Calu3 (cell line): ENCODE measurements at places on chromosomes 6 and 20. TPM values are rescaled to one million over a fixed set of nuclear protein-coding genes. Genes with fewer than 3 reads are reported as not detected.

ROS1 gene
- total RNA-seq: 5.1 and 8.1 TPM in 2 replicates

VTA1 gene
- 32.4 and 35.5 TPM in 2 replicates for total RNA-seq

TJAP1 gene
- 70.7 and 72.3 TPM in 2 replicates for total RNA-seq

TREM2 gene
- not detected in 2 replicates for total RNA-seq

GSTA2 gene
- total RNA-seq: not detected in 2 replicates

C20orf141 gene
- not detected in 2 replicates for total RNA-seq

PTGIS gene
- total RNA-seq: 0.26 and 0.29 TPM in 2 replicates

L3MBTL1 gene
- total RNA-seq: 39.7 and 42.3 TPM in 2 replicates

ZSCAN23 gene
- 1.8 and 3.7 TPM in 2 replicates for total RNA-seq

IFNGR1 gene
- 22.6 and 26.4 TPM in 2 replicates for total RNA-seq

DNA sequence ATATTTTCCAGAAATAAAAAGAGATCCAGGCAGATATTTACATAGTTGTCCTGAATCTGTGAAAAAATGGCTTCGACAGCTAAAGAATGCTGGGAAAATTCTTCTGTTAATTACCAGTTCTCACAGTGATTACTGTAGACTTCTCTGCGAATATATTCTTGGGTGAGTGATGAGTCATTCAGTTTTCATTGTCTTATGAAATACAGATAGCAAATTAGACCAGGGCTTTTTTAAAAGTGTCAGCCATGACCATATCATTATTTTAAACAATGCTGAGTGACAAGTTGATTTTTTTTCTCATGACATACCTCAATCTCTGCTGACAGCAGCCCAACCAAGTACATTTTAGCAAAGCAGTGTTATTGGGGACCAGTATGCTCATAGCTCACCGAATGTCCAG, 32.8 kb downstream of the TSPYL4 start:
- DNase-seq: no peak

DNA sequence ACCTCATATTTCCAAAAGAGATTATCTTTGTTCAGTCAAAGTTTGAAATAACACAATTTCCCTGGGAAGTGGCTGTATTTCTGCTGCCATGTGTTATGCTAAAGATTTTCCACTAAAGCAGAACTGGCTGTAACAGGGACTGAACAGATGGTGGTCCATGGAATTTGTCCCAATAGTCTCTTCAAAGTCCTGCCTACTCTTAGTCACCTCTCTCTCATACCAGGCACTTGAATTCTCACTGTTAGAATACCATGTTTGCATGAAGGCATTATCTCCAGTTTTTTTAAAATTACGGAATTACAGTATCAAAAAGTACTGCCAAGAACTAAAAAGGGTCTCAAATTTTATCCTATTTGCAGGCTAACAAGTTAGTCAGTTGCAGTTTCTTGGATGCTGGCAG, 105.0 kb upstream of the HDDC2 start:
- no peak for DNase-seq

DNA sequence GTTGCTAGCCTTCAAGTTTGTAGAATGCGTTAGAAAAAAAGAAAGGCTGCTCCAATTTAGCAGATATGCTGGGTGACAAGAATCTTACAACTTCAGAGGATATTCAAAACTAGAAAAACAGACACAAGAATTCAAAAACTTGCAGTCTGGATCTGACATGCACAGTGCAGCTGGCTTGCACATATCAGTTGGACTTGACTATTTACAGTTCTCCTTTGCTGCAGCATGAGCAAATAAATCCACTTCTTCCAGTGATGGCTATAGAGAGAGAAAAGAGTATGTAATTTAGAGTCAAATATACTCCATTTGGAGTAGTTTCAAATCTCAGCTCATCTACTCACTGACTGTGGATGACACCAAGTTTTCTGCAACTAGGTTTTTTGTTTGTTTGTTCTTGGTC, 247.0 kb downstream of the RIMS1 start:
- DNase-seq: no peak

DNA sequence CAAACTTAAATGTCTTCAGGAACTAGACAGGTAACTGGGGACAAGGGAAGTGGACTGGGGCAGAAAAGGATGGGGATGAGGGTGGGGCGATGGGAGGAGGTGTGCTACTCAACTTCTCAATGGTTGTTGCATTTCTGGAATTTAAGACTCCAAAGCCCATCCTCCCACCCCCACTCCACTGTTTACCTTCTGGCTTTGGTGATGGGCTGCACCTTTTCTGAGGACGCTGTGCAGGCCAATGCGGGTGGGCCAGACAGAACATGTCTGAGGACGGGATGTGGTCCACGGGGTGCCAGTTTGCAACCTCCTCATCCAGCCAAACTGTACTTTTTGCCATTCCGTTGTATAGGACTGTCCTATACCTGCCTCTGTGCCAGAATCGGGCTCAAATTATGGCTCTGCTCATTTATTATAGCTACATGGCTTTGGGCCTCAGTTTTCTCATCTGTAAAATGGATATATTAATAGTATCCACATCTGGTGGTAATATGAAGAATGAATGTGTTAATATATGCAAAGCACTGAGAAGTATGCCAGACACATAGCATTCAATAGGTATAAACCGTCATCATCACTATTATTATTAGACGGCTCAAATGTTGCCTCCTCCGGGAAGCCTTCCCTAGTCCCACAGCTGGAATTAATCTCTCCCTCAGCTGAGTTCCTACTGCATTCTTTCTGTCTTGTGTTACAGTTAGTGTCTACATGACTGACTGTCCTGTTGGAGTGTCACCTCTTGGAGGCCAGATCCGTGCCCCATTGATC, 31.0 kb upstream of the VEGFA start:
- peak; percentile 33 for DNase-seq

DNA sequence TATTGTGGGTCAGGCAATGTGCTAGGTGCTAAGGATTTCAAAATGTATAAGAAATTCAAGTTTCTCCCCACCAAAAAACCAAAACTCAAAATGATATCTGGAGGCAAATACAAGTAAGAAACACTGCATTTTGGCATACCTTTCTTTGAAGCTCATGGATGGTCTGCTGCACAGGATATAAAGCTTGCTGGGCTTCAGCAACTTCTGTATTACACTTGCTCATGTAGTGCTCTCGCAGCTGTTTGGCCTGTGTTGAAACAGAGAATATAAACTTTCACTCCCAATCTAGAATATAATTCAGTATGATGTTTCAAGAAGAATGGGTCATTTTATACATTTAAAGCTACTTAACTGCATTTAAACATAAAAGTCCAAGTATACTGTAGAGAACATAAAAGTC, 39.6 kb downstream of the SHPRH start:
- no peak for DNase-seq

- no peak for DNase-seq
These were observed 1.6 kb downstream of the STX7 start for GRCh38 chr6:132511210-132511830.

GRCh38 chr6:84422380-84422968, 195.0 kb upstream of the CEP162 start:
- peak; percentile 84 for DNase-seq

DNA sequence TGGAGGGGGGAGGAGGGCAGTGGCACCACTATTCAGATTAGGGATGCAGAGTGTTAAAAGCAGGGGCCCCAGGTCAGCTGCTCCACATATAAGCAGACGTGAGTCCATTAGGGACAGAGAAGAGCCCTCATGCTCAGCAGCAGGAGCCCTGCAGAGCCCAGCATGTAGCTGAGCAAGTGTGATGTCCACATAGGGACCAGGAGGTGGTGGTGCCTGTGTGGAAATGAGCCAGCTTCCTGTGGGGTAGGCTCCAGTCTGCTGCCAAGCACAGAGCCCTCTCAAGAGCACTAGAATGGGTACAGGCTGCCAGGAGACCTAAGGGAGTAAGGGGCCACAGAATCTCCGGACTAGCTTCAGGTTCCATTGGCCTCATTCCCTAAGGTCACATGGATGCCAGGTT, 57.9 kb upstream of the MLN start:
- DNase-seq: no peak

DNA sequence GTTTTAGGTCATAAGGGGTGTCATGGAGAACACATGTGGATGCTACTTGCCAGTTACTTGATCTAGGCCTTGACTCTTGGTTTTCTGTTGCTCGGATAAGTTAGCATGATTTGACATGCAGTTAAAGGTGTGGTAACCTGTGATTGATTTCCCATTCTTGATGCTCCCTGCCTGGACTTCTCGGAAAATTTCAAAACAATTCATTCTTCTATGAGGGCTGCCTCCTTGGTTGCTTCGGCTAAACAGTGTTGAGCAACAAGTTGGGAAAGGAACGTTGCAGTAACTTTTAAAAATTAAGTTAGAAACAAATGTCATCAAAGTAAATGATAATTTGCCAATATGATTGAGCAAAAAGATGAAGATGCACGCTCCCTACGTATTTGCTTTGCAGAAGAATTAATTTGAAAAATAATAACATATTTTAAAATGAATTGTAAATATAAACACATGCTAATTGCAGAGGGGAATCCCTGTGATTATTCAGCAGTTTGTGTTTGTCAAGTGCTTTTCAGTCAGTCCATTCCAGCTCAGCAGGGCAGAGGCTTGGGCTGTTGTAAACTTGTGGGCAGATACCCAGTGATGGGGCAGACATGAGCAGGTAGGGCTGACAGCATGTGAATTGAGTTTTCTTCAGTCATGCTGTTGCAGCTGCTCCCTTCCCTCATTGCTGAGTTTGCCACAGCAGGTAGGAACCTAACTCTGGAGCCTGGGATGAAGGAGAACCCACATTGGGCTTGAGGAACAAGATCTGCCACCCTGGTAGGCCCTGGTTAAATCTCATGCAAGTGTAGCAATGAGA, 110.2 kb downstream of the ESR1 start:
- no peak for DNase-seq

- no peak for DNase-seq
These were observed 1023.3 kb downstream of the EYS start for GRCh38 chr6:64683682-64684081.

GRCh38 chr20:51715856-51716185, 52.4 kb downstream of the ATP9A start:
- no peak for DNase-seq

- DNase-seq: no peak
These were observed 161.7 kb downstream of the BMP7 start for GRCh38 chr20:57104651-57105204.

- DNase-seq: no peak
These were observed 120.3 kb upstream of the MOCS1 start for GRCh38 chr6:40054602-40055001.

GRCh38 chr6:163627274-163628062, 212.9 kb downstream of the QKI start:
- DNase-seq: no peak

DNA sequence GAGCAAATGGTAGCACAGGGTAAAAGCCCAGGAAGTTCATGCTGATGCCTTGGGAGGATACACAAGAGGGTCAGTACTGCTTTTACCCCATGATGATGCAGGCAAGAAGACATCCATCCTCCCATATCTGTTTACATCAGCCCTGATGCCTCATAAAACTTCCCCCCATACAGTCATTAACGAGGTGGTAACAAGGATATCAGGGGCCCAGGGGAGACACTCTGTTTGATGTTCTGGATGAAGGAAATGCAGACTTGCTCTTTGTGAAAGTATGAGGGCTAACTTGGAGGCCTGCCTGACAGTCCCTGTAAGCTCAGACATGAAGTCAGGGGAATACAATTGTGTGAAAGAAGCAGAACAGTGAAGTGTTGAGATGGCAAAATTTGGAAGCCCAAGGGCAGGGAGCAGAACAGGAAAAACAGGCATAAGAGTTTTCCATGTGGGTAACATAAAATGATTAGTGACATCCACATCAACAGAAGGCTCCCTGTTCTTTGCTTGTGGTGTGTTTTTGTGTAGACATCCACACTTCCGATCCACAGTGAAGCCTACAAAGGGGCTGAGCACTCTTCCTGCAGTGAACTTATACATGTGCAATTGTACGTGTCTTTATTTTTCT, 813.4 kb downstream of the MAFB start:
- no peak for DNase-seq

- no peak for DNase-seq
These were observed 8.4 kb downstream of the TIAM2 start for GRCh38 chr6:155003476-155003875.

- DNase-seq: no peak
These were observed 42.2 kb downstream of the SUN5 start for GRCh38 chr20:32962053-32962452.

GRCh38 chr6:47034926-47035325, 7.2 kb downstream of the ADGRF1 start:
- peak; percentile 76 for DNase-seq

GRCh38 chr20:50190251-50191064, at the start of gene CEBPB:
TSS of gene CEBPB (plus strand) at chr20:50190830. CDS start at chr20:50191034, 204 bp downstream.
- DNase-seq: peak; percentile 99

DNA sequence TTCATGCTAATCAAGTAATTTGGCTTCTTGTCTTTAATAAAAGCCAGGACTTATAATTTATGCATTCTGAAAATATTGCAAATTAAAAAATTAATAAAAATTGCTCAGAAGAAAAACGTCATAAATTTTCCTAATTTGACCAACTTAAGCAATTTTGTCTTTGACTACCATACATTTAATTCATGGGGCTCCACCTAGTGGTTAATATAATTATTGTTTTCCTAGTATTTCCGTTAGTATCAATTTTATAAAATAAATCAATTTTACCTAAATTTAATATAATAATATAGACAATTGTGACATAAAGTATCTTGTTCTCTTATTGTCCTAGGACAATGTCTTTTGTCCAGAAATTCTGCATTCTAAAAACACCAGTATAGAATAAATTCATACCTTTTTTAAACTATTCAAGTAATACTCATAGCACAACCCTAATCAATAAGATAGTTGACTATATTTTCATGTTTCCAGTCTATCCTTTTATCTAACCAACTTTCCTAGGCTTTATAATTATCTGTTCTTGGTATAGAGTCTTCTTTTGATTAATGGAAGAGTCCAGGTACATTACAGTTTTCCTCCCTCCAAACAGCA, 319.9 kb downstream of the TRDN start:
- no peak for DNase-seq

DNA sequence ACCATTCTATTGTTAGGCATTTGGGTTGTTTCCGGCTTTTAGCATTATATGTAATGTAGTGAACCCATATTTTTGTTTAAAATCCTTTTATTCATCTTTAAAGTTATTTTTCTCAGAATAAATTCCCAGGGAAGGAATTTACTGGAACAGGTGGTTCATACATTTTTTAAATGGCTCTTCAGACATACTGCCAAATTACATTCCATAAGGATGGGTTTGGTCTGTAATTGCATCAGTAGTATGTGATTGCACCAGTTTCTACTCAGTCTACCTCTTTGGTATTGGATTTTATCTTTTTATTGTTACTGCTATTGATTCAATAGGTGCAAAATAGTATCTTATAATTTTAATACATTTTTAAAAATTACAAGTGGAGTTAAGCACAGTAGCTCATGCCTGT, 27.2 kb downstream of the BRPF3 start:
- no peak for DNase-seq

DNA sequence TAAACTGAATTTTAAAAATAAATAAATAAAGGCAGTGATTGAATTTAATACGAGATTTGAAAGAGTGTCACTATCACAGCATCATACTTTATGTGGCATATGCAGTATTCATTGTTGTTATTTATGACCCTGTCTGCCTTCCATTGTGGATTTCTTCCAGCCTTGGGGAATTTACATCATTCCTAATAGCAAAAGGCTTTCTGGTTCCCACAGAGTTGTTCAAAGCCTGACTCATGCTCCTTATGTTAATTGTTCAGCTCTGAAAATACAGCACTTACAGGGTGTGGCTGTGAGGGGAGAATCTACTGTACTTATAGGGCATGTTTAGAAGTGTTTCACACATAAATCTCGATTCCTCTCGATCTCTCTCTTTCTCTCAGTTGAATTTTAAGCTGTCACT, 54.4 kb downstream of the JAG1 start:
- DNase-seq: no peak
